ENCODE measurements at places on chromosomes 7 and 10. TPM values are rescaled to one million over a fixed set of nuclear protein-coding genes. Genes with fewer than 3 reads are reported as not detected.
A peak's percentile ranks its signal among the peaks of the same experiment; 100 is the strongest.

DNA sequence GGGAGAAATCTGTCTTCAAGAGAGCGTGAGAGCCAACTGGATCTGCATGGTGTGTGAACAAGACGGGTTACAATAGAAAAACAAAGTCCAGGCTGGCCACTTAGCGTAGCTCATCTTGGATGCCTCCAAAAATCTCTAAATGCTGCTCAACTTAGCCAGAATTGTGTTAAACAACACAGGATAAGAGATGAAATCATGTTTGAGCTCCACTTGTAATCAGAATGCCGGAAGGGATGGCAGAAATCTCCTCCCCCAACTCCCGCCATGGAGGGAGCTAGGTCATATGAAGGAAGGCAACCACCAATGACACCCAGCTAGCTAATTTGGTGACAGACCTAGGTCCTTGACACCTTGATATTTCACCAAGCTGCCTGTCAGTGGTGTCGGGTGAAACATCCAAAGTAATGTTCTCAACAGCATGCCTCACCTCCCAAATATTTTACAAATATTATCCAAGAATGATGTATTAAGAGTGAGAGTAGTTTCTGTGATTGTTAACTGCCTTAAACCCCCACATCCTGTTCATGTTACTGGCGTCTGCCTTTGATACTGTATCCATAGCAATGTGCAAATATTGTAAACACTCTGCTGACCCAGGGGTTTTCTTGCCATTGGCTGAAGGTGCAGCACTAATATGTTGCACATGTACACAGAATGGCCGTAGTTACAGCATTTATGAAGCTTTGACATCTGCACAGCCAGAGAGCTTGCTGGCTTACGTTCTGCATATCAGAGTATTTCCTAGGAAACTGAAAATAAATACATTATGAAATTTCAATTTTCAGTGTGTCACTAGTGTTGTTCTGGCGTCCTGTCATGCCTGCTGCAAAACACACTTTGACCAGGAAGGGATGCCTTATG, 25.8 kb downstream of the TMEM254 start:
- DNase-seq, result peak; percentile 29
- H3K27ac ChIP-seq, result peak overlapping the region; percentile 25
- H3K4me3 ChIP-seq, result no peak overlapping the region
- no peaks in the 10 kb centered on the region for H3K36me3 ChIP-seq
- H3K27me3 ChIP-seq, result no peaks in the 10 kb centered on the region
- H3K4me1 ChIP-seq, result no peaks in the 10 kb centered on the region

GRCh38 chr10:112708461-112708860, 241.6 kb upstream of the TCF7L2 start:
- H3K27ac ChIP-seq, result no peak overlapping the region
- no peaks in the 10 kb centered on the region for H3K36me3 ChIP-seq

GRCh38 chr7:17489961-17490360, 191.5 kb downstream of the AHR start:
- DNase-seq, result no peak
- H3K4me1 ChIP-seq, result no peaks in the 10 kb centered on the region
- H3K4me3 ChIP-seq, result no peak overlapping the region
- H3K27ac ChIP-seq, result no peak overlapping the region
- H3K27me3 ChIP-seq, result no peaks in the 10 kb centered on the region

- peaks cover 2% of the 10 kb centered on the region for H3K27me3 ChIP-seq
- H3K4me1 ChIP-seq, result no peaks in the 10 kb centered on the region
- no peaks in the 10 kb centered on the region for H3K36me3 ChIP-seq
- H3K4me3 ChIP-seq, result no peak overlapping the region
Observed at GRCh38 chr10:75379212-75379724, 22.3 kb downstream of the ZNF503 start.

GRCh38 chr7:44280636-44280992, 44.8 kb downstream of the CAMK2B start:
- DNase-seq, result peak; percentile 45
- peak overlapping the region; percentile 95 for H3K27ac ChIP-seq
- no peak overlapping the region for H3K4me3 ChIP-seq
- no peaks in the 10 kb centered on the region for H3K27me3 ChIP-seq
- no peaks in the 10 kb centered on the region for H3K36me3 ChIP-seq

DNA sequence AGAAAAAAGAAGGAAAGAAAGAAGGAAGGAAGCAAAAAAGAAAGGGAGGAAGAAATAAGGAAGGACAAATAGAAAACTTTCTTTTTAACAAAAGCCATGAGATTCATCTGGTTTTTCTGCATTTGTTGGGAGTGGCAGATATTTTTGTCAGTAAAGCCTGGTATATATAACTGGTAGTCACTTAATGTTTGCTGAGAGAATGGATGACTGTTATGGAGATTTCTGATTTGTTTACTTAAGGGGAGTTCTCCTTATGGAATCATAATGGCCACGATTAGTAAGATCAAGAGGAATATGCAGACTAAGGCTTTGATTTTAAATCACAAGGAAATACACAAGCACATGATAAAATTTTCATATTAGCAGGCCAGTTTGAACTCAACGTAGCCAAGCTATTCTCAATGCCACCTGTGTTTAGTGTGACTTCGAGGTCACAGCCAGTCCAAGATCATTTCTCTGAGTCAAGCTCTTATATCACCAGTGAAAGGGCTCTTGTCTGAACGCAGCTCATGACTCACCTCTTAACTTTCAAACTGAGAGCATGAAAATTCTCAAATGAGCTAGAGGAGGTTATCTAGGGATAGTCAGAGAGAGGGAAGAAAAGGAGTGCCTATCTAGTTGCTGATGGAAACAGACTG, 445.1 kb upstream of the ZMIZ1 start:
- H3K36me3 ChIP-seq, result no peaks in the 10 kb centered on the region
- H3K27me3 ChIP-seq, result no peaks in the 10 kb centered on the region
- no peak overlapping the region for H3K27ac ChIP-seq
- DNase-seq, result no peak

GRCh38 chr7:50646069-50646468, 80.9 kb upstream of the DDC start:
- no peaks in the 10 kb centered on the region for H3K36me3 ChIP-seq
- H3K27me3 ChIP-seq, result no peaks in the 10 kb centered on the region
- DNase-seq, result no peak
- peak overlapping the region; percentile 76 for H3K27ac ChIP-seq
- peaks cover 36% of the 10 kb centered on the region for H3K4me1 ChIP-seq

The ABCA13 gene
- 0.12 TPM for total RNA-seq

The PKD2L1 gene
- total RNA-seq, result not detected

The MLXIPL gene
- 22.9 TPM for total RNA-seq

The SFRP4 gene
- total RNA-seq, result 1.9 TPM

The TBXAS1 gene
- 2.7 TPM for total RNA-seq

The CCDC126 gene
- 13.4 TPM for total RNA-seq

All from psoas muscle (tissue), 8 donors.